T-helper 17 cell (primary cell): ENCODE measurements at places on chromosomes 13 and 19. TPM values are rescaled to one million over a fixed set of nuclear protein-coding genes. Genes with fewer than 3 reads are reported as not detected.

GRCh38 chr13:23792680-23793079, 96.5 kb downstream of the MIPEP start:
- no peak for DNase-seq

DNA sequence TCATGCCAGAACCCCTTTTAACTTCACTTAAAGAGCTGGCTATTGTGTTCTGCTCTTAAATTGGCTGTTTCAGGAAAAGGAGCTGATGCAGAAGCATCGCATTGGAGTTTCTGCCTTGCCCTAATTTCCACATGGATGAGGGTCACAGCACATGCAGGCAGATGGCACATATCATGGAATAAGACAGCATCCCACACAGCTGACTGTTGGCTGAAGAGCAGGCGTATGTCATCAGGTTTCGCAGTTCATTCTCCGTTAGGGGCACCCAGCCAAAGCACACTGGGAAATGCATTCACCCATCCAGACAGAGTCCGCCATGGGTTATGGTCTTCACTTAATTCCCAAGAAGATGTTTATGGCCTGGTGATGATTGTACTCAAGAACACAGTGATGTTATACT, 572.5 kb downstream of the LIG4 start:
- DNase-seq, result no peak

GRCh38 chr19:46975925-46976782, 43.5 kb upstream of the NPAS1 start:
- no peak for DNase-seq

DNA sequence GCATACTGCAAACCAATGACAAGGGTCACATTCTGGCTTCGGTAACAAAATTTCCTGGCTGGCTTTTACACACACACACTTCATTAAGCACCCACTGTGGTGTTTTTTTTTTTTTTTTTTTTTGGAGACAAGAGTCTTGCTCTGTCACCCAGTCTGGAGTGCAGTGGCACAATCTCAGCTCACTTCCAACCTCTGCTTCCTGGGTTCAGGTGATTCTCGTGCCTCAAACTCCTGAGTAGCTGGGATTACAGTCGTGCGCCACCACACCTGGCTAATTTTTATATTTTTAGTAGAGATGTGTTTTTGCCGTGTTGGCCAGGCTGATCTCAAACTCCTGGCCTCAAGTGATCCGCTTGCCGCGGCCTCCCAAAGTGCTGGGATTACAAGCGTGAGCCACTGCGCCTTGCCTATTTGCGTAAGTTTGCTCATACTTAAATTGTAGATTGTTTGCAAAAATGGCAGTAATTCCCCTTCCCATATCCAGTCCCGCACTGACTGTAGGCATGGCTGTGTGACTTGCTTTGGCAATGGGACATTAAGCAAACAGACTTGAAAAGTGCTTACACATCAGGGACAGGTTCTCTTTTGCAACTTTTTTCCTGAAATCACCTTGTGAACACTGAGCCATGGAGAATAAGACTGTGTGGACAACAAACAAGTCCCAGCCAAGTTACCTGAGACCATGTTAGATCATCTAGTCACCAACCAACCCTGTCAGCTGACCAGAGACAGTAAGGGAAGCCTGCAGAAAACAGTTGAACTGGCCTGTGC, 42.1 kb upstream of the EBPL start:
- DNase-seq, result no peak

GRCh38 chr13:105240371-105240770, 1295.1 kb downstream of the EFNB2 start:
- no peak for DNase-seq

DNA sequence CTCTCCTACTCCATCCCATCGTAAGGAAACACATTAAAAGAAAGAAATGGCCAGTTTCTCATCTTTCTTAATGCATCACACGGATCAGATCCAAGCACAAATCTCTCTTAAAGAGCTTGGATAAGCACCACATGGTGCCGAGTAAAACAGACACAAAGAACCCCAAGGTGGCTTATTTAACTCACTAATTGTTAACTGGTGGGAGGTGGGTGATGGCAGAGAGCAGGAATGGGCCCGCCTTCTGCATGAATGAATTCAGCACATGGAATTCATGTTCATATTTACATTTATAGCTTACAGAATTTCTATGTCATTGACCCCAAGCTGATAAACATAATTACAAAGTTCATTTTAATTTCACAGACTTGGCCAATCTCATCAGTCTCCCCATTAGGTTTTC, 89.9 kb downstream of the MZT1 start:
- no peak for DNase-seq

GRCh38 chr19:43622956-43623355, 3.5 kb upstream of the ZNF428 start:
- DNase-seq, result no peak

DNA sequence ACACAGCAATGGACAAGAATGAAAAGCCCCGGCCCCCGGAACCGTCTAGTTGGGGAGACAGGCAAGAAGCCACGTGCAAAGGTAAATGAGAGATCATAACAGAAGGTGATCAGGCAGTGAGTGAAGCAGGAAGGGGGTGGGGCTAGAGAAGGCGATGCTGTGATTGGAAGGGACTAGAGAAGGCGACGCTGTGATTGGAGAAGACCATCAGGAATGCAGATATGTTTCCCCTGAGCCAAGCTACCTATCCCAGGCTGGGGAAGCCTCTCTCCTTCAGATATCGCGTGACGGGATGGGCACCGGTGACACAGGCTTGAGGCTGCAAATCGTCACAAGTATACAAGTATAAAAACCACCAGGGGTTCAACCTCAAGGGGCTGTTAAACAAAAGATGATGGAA, 21.8 kb downstream of the DCAF15 start:
- DNase-seq, result no peak

GRCh38 chr13:79802389-79803085, 321.6 kb downstream of the NDFIP2 start:
- no peak for DNase-seq

DNA sequence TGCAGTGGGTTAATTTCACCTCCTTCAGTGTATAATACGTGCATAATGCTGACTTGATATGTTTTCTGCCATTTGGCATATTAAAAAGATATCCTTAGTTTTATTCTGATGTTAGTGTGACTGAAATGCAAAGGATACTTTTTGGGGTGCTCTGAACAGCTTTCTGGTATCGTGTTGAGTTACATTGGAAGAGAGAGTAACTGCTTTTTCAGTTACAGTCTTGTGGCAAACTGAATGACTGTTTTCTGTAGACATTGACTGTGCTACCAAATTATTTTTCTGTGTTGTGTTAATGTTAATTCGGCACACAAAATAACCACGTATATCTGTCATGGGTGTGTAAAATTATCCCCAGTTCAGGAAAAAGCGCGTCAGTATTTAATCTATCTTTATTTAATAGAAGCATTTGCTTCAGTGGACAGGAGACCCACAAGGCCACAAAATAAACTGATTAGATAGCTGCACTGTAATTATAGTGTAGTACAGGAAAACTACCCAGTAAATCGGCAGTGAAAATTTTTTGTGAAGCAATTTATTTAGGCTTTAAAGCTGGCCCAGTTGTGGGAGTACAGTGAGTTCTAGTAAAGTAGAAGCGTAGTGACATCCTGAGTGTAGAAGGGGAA, 2.5 kb downstream of the URI1 start:
- no peak for DNase-seq

GRCh38 chr13:100051070-100051469, 37.8 kb upstream of the PCCA start:
- no peak for DNase-seq

DNA sequence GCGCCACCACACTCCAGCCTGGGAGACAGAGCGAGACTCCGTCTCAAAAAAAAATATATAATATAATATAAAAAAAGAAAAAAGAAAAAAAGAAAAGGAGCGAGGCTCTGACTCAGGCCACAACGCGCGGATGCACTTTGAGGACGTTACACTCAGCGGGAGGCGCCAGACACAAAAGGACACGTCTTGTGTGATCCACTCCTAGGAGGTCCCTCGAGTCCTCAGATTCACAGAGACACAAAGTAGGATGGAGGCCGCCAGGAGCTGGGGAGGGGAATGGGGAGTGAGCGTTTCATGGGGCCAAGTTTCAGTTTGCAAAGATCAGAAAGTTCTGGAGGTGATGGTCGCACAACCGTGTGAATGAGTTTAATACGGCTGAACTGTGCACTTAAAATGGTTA, 8.5 kb upstream of the ABHD17A start:
- no peak for DNase-seq

OR7D2 gene
- not detected for total RNA-seq

LRFN3 gene
- total RNA-seq, result 6.8 TPM
